ENCODE measurements at places on chromosomes 2 and 18.

GRCh38 chr18:41022484-41022883, 932.5 kb upstream of the PIK3C3 start:
- no peak for DNase-seq

- no peak for DNase-seq
Measured at GRCh38 chr2:118310681-118311429, 222.6 kb downstream of the INSIG2 start.

- no peak for DNase-seq
Measured at GRCh38 chr2:165011199-165011598, 55.9 kb upstream of the SLC38A11 start.

GRCh38 chr18:45658756-45659155, 43.5 kb downstream of the SLC14A2 start:
- DNase-seq: no peak

DNA sequence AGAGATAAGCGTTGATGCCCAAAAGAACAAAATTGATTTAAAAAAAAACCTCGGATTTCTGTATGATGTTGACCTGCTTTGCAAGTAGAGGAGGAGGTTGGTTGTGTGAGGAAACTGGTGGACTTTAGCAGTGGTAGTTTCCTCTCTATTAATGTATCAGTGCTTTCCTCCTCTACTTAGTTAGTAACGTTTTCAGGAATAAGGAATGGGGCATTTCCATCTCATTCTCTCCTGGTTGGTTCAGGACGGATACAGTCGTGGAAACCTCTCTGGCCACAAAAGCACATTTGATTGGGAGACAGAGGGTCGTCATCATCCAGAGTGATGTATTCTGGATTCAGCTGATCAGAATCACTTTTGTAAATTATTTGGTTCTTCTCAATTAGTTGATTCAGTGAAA, 1.5 kb downstream of the FHOD3 start:
- DNase-seq: no peak

DNA sequence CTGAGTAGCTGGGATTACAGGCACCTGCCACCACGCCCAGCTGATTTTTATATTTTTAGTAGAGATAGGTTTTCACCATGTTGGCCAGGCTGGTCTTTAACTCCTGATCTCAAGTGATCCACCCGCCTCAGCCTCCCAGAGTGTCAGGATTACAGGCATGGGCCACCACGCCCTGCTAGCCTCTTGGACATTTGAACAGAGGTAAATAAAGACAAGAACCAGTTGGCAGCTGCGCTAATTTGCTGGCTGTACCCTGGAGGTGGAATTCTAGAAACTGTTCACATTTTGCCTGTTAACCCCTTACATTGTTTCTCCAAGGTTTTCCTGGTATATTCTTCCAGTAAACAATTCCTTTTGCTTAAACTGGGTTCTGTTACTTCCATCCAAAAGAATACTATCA, 132.9 kb downstream of the CDH2 start:
- no peak for DNase-seq

DNA sequence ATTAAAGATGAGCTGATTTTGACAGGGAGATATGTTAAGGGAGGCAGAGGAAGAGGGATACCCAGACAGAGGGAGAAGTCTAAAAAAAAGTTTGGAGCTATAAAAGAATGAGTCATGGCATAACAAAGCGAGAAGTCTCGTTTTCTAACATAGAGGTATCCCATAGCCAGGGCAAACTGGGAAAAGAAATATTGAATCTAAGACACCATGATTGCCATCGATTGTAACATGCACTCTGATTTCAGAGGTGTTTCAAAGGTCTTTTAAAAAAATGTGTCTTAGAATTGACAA, 110.7 kb downstream of the MDH1 start:
- no peak for DNase-seq

DNA sequence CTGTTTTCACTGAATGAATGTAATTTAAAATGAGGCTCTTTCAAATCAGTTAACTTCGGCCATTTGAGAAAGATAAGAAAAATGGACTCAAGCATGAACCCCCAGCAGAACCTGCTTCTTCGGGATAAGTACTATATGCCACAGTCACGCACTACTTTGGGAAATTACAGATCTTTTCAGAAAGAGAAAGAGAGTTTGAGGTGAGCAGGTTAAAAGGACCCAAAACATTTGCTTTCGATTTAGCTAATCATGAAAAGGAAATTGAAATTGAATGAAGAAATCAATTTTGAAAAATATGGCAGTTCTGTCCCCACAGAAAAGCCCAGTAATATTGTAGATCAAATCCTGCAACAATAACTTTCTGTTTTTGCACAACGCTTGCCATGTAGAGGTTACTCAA, 156.9 kb downstream of the GRB14 start:
- no peak for DNase-seq

Measured in hematopoietic multipotent progenitor cell treated with erythropoietin and hydrocortisone succinate and interleukin-3 and kit ligand, for 15 days (in vitro differentiated cells).